ENCODE measurements at places on chromosomes 3 and 15.

GRCh38 chr3:170760174-170760526, 109.8 kb downstream of the RPL22L1 start:
- no peak for DNase-seq

DNA sequence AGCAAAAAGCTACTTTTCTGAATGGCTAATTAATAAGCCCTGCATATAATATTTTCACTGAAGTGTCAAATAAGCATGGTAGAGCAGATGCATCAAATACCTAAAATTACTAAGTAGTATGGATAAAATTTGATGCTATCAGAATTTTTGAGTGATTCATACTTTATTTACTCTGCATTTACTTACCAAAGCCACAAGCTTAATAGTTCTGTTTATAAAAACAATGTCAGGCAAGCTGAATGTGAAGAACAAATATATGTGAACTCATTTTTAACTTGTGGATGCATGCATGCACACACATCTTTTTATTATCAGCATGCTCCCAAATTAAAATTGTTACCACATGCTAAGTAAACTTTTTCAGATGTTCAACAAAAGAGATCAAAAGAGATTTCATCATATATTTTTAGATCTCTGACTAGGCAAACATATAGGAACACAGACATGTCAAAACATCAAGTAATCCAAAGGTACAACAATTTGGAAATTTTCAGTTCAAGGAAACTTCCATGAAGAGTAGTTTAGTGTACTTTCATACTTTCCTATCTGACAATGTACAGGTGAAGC, 969.4 kb downstream of the ROBO1 start:
- no peak for DNase-seq

DNA sequence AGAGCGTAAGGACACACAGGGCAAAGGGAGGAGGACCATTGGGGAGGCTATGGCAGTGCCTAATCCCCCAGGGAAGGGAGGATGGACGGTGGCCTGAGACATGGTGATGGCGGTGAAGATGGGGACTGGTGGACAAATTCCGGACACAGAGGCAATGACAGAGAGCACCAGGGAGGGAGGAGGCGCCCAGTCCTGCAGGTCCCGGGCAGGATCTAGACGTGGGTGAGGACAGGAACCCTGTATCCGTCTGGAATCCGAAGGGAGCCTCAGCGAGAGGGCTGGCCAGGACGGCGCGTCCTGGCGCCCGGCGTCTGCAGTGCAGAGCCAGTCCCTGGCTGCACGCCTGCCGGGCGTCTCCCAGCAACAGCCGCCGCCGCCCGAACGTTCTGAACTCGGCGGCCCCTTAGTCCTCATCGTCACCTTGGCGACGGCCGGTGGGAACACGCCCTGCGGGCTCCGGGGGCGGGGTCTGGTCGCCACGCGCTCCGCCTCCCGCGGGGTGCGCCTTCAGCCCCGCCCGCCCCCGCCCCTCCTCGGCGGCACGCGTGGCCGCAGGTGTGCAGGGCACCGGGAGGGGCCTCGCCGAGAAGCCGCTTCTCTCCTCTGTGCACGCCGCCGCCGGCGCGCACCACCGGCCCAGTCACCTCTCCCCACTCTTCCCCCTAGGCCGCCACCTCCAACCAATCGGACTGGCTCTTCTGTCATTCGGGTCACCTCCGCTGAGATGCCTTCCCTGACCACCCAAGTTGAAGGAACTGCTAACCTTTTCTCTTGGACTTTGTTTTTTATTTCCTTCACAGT, 11.6 kb downstream of the XIRP1 start:
- peak; percentile 88 for DNase-seq

DNA sequence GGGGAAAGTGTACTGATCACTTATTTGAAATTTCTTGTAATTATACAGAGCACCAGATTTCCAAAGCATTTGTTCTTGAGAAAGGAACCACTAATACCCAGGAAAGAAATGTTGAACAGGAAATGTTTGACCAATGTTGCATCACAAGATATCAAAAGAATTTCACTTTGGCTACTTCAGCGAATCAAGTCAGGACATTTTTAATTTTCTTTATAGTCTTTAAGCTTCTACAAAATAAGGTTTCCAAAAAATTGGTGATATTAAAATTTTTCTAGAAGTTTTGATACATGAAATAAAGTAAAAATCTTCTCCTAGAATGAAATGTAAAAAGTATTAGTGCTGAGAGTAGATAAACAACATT, 421.9 kb downstream of the MECOM start:
- DNase-seq: no peak

DNA sequence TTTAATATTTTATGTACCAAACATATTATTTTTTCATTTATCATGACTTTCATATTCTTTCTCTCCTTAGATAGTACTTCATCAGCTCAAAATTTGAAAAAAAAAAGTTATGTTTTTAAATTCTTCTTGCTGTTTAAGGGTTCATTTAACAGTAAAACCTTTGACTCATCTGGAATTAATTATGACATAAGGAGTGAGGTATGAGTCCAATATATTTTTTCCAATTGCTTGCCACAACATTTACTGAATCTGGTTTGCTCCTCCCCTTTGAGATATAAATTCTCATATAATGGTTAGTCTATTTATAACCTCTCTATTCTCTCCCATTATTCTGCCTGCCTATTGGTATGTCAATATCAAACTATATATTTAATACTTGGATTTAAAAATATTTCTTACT, 387.8 kb downstream of the TUSC7 start:
- no peak for DNase-seq

- DNase-seq: no peak
These were observed 8.3 kb downstream of the EIF2AK4 start for GRCh38 chr15:39942101-39942752.

DNA sequence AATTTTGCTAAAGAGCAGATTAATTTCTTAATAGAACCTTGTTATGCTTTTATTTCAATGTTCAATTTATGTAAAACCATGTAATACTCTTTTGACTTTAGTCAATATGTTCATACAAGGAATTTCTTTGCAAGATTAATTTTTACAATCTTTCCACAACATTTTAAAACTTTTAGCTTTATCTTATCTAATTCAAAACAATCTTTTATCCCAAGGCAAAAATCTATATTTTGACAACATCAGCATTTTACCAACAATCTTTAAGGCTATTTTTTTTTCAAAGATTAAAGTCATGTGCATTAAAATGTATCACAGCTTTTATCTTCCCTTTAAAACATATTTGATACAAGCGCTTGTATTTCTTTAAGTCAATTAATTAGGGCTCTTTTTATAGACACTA, 914.7 kb downstream of the PLOD2 start:
- no peak for DNase-seq

DNA sequence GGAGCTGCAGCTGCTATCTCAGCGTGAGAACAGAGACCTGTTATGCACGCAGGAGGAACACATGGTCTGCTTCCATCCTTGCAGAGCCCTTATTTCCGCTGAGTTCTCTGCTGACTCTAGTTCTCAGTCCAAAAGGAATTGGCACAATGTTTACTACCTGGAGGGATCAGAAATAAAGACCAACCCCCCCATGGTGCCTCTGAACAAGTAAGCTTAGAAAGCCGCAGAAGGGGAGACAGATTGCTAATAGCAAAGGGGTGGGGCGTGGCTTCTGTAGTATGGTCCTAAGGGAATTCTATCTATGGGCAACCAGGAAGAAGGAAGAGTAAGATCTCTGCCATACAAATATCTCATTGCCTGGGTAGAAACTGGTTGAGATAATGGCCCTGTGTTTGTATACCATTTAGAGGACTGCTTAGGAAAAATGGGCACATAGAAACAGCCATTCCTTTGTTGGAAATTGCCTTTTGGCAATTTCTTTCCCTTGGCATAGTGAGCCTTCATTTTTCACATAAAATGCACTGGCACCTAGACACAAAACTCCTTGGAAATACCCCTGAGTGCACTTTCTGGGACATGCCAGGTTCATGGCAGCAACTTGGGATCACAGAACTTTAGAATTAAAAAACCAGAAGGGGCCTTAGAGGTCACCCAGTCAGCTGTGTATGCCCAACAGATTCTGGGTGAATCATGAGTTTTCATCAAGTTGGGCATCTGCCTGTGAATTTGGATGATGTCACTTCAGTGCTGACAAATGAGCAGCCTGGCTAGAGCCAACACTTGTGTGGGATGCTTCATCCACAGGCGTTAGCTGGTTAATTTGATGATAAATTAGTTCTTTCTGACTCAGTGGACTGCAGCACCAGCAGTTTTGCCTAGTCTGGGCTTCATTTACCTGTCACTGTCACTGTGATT, 57.4 kb upstream of the STXBP5L start:
- DNase-seq: no peak

GRCh38 chr15:41024131-41024530, 70.9 kb downstream of the CHAC1 start:
- no peak for DNase-seq
